ENCODE measurements at places on chromosomes 7 and 10.

DNA sequence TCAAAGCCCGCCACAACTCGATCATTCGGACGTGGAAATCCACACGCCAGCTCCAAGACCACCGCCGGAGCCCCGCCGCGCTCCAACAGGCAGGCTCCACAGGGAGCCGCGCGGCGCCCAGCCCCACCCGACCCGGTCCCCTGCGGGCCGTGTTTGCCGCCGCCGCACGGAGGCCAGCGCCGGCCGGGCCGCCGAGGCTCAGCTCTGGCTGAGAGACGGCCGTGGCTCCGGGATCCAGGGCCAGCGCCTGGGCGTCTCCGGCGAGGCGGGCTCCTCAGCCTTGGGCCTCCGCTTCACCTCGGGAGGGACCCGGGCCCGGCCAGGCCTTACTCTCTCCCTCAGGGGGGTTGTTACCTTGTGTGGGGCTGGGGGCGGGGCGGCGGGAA, 333 bp downstream of the SMNDC1 start:
- no peak for DNase-seq

DNA sequence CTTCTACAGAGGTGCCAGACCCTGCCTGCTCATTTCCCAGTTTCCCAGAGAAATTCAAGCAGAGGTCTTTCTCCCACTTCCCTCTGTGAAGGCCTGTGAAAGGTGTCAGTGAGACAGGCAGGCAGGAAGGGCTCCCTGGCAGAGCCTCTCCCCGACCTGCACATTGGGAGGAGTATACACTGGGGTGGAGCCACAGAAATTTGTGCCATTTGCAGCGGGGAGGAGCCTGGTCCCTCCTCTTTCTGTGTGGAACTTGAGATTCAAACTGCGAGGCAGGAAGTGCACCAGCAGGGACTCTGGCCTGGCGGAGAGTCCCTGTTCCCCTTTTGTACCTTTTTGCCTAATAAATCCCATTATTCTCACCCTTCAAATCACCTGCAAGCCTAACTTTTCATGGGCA, 54.6 kb upstream of the OPN4 start:
- DNase-seq: no peak

GRCh38 chr7:74039337-74039736, 11.4 kb downstream of the ELN start:
- DNase-seq: no peak

DNA sequence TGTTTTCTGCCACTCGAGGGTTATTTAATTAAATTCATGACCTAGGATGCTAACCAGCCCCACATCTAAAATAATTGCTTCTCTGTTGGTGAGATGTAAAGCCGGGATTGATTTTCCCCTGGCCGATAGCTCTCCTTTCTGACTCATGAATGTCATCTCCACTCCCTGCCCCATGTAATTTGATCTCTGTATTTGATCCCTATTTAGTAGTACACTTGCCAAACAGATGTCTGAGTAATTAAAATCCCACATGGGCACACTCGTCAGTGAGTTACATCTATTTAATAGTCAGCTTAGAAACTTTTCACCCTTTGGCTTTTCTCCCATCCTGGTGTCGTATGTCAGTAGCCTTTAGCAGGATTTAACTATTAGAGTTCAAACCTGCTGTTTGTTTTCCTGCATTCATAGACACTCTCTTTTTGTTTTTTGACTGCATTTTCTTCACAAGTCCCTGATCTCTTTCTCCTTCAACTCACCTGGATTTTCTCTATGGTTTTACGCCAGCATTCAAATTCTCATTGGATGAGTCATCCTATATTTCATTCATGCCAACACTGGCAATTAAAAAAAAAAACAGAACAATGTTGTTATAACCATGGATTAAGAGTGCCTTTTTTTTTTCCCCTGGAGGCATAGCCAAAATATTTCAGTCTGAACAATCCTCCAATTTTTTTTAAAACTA, 82.7 kb downstream of the SPAG6 start:
- no peak for DNase-seq

GRCh38 chr10:126616737-126617136, 53.8 kb downstream of the C10orf90 start:
- no peak for DNase-seq

DNA sequence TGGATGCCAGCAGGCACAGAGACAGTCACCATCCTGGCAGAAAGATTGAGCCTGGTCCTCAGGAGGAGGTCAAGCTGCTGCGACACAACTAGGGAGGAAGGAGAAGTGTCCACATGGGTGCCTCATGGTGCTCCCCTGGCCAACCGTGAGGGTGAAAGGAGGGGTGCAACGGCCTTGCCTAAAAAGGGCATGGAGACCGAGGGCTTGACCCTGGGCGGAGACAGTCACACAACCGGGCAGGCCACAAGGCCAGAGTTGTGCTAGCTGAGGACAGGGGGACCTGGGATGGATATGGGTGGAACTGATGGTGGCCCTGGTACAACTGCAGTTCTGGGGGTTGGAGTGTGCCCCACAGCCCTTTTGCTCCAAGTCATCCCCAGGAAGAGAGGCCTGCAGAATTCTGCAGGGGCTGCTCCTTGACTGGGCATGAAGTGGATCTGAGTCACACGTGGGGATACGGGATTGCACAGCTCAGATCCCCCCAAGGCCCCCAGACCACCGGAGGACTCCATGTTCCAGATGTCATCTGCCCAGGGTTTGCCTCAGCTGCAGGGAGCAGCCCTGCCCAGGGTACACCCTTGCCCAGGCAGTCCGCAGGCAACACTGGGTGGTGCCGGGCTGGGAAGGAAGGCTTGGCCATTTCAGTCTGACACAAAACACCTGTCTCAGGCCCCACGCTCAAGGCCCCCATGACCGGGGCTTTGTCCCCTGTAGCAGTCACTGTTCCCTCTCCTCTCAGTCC, 602.3 kb upstream of the MGMT start:
- no peak for DNase-seq

DNA sequence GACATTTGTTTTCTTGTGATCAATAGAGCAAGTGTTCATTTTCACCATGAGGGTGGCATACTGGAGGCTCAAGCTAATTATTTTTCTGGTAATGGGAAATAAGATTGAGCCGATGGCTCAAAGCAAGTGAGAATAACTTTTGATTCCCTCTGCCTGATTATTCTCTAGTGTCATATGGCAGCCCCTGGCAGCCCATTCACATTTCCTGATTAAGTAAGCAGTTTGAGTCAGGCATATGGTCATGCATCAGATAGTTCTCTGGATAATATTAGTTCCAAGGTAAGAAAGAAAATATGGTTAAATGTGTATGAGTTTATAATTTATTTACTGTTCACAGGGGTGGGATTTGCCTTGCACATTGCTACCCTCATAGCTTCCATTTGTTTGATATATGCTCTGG, 109.2 kb downstream of the DYNC1I1 start:
- no peak for DNase-seq

DNA sequence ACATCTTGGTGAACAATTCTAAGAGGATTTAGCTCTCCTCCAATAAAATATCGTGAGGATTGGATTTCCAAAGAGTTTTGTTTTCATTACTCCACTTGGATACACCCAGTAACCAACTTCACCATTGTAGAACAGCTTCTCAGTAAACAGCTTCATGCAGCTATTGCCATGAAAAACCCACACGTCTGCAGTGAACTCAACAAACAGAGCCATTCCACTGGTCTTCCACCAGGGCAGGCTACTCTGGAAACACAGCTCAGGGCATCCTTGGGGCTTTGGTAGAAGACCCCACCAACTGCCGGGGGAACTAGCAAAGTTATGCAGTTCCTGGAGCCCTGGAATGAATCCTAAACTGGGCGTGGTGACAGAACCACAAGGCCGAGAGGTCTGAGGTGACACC, 77.4 kb downstream of the CALN1 start:
- DNase-seq: no peak

- DNase-seq: no peak
Measured at GRCh38 chr10:61110936-61111335, 167.0 kb upstream of the RHOBTB1 start.

GRCh38 chr10:28411648-28412047, 108.8 kb upstream of the MPP7 start:
- no peak for DNase-seq

Measured in activated T-cell treated with anti-CD3 and anti-CD28 coated beads, Interleukin-2, amount 50 U/mL, for 1 hour (primary cell).